ENCODE measurements at places on chromosomes 7 and 10.

DNA sequence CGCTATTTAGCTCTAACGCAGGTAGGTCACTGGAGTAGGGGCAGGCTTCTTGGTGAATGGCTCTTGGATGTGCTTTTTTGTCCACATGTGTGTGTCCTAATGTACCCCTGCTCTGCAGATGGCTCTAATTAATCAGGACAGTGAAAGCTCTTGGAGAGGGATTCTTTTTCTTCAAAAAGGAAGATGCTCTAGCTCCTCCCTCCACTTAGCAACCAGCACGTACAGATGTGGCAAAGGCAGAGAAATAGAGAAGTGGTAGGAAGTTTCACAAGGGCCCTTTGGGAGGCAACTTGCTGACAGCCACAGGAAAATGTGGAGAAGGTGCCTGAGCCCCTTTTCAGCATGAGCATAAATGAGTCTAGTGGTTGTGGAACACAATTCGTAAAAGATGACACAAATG is 221.7 kb downstream of the PLXNA4 start:
- no peak for DNase-seq

GRCh38 chr7:157651366-157652160 is 314.8 kb downstream of the DNAJB6 start:
- DNase-seq = no peak

GRCh38 chr7:25167262-25167843 is 42.3 kb upstream of the CYCS start:
- DNase-seq = no peak

- no peak for DNase-seq
These were observed 16.7 kb downstream of the TMEM120A start for GRCh38 chr7:75977743-75978142.

DNA sequence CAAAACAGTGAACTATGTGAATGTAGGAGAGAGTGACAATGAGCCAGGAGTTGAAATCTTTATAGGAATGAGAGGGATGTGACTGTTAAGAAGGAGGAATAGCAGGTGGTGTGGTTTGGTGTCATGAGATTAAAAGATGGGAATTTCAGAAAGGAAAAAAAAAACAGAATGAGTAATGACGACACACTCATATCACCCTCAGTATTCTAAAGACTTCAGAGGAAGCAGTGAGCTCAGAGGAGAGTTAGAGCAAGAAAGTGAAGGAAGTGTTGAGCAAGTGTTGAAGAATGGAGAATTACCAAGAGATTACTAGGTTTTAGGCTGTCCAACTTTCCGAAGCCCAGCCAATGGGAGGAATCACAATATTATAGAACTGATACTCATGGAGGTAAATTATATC is 220.5 kb upstream of the HGF start:
- no peak for DNase-seq

DNA sequence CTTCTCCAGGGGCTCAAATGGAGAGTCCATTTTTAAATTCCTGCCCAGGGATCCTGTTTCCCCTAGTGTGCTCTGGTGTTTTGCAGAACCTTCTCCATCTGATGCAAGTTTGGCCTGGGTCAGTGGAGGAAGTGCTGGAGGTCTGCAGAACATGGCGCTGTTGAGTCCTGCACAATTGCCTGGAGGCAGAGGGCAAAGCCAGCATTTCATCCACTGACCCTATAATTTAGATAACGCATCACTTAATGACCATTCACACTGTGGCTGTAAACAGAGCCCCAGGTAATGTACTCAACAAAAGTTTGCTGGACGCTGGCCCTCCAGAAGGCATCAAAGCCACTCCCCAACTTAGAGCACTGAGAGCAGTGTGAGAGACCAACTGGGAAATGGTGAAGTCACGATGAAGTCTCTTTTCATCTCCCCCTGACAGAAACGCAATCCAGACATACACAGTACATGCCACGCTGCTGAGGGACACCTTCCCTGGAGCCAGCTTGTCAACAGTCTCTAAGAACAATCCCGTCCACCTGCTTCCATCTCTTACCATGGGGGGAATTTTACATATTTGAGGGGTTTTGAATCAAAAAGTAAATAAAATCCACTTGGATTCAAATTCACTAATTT is 13.4 kb downstream of the C10orf71 start:
- DNase-seq = no peak

DNA sequence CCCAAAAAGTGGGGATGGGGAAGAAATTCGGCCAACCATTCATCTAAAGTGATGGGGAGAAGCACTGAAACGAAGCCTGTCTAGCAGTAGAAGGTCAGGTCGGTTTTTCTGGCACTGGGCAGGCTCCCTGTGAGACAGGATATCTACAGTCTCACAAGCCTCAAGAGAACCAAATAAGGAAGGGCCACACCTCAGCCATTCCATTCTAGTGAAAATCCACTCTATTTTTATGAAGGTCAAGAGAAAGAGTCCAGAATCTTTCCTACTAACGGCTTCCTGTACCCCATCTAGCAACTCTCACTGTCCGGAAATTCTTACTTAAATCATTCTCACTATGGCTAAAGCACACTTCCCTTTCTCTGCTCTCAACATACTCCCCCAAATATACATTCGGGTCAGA is 267.1 kb downstream of the PRPF18 start:
- no peak for DNase-seq

All from kidney (tissue), 22 donors.